Gastroesophageal sphincter (tissue), 4 donors: ENCODE measurements at places on chromosomes 2 and 18. TPM values are rescaled to one million over a fixed set of nuclear protein-coding genes. Genes with fewer than 3 reads are reported as not detected.
A peak's percentile ranks its signal among the peaks of the same experiment; 100 is the strongest.

CFAP65 gene
- total RNA-seq, result not detected

DNA sequence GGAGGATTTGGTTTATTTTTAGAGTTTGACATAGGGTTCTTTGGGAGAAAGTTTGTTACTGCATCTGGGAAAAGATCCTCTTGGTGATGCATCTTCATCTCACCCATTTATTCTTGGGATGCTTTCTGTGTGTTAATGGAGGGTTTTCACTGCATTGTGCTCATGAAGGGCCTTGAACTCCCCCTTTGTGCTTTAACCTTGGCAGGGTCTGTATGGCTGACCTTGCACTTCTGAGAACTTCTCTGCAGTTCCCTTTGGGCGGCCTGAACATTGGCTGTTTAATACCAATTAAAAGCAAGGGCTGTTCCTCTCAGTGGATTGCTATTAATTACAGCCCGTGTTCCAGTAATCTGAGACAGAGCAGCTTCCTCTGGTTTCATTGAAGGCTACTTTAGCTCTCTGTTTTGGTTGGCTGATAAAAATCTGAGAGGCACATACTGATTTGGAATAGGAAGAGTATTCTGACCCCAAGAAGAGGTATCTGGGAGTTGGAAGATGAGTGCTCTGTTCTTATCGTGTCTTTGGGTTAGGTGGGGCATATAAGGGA lies 37.5 kb downstream of the FMNL2 start:
- no peak for ATAC-seq

ANKRD12 gene
- 84.7 TPM for total RNA-seq

GRCh38 chr2:71614976-71615766 lies 161.8 kb downstream of the DYSF start:
- ATAC-seq, result peak; percentile 70

DNA sequence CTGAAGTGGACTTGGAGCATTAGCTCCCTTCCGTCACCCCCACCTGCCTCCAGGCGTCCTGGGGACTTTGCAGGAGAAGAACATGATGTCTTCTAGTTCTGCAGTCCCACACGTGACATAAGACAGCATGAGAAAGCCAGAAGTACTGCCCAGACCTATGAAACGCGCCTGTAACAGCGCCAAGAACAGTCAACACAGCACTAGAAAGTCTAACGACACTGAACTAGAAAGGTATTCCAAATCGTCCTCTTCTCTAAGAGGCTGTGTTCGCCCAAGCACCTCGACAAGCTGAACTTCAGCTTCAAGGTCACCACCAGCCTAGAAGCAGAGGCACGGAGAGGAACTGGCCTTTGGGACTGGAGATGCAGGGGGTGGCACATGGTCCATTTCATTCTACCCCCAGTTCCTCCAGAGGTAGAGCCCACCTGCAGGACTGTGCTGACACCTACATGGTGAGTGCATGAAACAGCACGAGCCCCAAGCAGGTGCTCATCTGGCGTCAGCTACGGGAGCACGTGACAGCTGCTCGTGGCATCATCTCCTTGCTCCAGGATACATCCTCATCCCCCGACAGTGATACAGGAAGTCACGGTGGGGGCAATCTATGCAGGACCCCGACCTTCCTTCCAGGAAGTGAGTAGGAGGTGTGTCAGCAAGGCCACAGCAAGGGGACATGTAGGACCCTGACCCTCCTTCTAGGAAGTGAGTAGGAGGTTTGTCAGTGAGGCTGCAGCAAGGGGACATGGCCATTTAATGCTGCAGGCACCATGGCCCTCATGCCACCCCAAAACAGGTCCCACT lies 3.7 kb downstream of the HDAC4 start:
- no peak for ATAC-seq

C2orf78 gene
- total RNA-seq, result not detected

- no peak for ATAC-seq
Observed at GRCh38 chr18:35247412-35248249, 6.8 kb downstream of the ZNF397 start.

DRC1 gene
- 0.27 TPM for total RNA-seq

TRIM54 gene
- total RNA-seq, result 0.15 TPM

- no peak for ATAC-seq
Observed at GRCh38 chr2:126889496-126890135, 9.1 kb upstream of the TEX51 start.

DNA sequence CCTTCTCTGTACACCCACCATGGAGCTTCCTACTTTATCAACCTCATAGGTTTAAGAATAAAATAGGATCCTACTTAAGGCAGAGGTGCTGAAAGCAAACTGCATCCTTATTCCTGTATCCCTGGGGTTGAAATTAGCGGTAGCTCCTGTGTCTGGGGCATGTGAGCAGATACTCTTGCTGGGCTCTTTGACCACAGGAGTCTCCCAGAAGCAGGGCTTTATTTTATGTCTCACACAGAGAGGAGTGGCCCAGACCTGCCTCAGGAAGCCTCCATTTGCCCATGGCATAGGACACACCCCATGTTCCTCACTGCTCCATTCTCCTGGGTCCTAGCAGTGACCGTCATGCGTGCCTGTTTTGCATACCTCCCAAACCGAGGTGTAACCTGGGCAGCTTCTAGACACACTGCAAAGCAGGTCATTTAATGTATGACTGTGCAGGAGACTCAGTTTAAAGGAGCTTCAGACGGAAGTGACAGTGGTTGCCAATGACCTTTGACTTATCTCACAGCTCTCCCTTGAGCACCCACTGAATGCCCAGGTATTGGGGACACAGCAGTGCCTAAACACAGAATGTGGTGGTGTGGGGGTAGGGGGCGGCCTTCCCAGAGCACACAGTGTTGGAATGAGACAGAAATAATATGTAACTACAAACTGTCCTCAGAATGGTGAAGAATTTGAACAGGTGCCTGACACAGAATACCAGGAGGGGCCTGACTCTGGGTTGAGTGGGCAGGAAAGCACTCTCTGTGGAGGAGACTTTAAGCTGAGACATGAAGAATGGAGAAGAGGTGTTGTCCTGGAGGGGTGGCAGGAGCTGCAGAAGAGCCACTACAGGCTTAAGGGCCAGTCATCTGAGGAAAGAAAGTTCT lies 3.7 kb downstream of the TMEM37 start:
- ATAC-seq, result no peak

COL4A4 gene
- total RNA-seq, result 5.3 TPM

- no peak for ATAC-seq
Observed at GRCh38 chr18:27649621-27650020, 464.5 kb upstream of the CHST9 start.

GRCh38 chr2:28868611-28869010 lies 1.5 kb downstream of the TRMT61B start:
- ATAC-seq, result no peak

- no peak for ATAC-seq
Observed at GRCh38 chr2:109178968-109179367, 50.0 kb downstream of the SH3RF3 start.

DNA sequence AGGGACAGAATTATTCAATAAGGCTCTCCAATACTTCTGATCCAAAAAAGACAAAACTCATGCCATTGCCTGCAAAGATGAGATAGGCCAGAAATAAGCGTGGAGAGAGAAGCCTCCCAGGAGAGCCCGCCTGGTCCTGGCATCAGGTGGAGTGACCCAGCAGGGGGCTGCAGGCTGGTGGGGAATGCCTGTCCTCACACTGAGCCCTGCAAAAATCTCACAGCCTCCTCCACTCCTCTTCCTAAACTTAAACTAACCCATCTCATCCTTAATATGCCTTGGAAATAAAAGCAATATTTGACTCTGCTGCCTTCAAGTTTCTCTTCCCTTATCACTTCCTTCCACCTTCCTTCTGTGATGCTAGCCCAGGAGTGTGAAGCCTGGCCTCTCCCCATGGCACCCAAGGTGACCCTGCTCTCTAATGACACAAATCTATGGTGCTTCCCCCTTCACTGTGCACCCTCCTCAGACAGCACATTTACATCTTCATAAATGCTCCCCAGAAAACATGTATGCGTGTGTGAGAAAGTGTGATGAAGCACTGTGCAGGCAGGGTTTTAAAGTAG lies 218.4 kb downstream of the ANAPC1 start:
- ATAC-seq, result no peak

RAB6C gene
- 0.42 TPM for total RNA-seq

DNA sequence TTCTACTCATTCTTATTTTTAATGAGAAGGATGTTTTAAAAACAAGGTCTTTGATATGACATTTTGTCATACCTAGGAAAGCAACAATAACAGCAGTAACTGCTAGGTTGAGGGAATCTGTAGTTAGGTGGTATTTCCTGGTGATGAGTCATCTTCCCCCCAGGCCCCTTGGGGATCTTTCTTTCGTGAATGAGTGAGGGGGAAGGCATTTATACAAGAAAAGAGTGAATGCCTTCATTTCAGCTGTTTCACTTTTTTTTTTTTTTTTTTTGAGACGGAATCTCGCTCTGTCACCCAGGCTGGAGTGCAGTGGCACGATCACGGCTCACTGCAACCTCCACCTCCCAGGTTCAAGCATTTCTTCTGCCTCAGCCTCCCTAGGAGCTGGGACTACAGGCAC lies 108.6 kb downstream of the MAP4K4 start:
- ATAC-seq, result no peak

EFHD1 gene
- total RNA-seq, result 12.5 TPM

- no peak for ATAC-seq
Observed at GRCh38 chr2:113203217-113203530, 29.4 kb downstream of the PSD4 start.

TPO gene
- total RNA-seq, result 10.1 TPM

ATP6V1B1 gene
- total RNA-seq, result not detected

- ATAC-seq, result no peak
Observed at GRCh38 chr2:12060886-12061285, 314.5 kb downstream of the LPIN1 start.

DNA sequence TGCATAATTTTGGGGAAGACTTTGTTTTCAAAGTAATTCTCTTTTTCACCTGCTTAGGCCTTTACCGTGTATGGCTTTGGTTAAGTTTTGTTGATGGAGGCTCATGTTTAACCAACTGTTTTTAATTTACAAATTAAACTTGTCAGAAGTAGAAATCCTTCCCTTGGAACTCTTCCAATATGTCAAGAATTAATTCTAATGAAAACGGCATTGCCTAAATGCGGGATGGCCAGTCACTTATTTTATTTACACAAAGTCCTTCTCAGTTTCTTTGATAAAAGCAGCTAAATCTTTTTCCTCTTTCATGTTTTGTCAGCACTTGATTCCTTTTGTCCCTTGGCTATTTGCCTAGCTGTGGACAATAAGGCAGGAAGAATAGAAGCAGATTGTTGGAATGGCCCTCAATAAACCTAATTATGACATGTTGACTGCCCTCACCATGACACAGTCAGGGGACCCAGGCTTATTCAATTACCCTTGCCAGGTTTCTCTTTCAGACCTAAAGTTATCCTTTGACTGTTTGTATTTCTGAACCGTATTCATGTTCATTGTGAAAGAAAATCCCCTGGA lies 26.3 kb downstream of the PAX3 start:
- ATAC-seq, result no peak

DNA sequence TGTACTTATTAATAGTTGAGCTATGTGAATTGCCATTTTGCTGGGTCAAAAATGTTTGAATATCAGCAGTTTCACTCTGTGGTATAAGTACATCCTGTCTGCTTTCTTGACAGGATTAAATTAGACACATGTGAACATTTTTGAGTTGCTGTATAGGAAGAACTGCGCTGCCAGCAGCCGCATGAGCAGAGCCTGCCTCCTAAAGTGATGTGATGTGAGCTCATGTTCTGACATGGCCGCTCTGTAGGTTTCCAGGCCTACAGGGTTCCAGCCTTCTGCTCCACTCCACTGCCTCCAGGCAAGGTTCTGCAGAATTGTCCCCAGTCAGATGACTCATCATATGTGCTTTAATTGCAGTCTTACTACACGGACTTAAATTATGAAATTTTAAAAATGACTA lies 119.7 kb upstream of the NFATC1 start:
- ATAC-seq, result no peak

GRCh38 chr2:202423139-202423538 lies 47.0 kb downstream of the BMPR2 start:
- ATAC-seq, result no peak
